ENCODE measurements at places on chromosomes 5 and 9. TPM values are rescaled to one million over a fixed set of nuclear protein-coding genes. Genes with fewer than 3 reads are reported as not detected.

GRCh38 chr9:22105005-22105722 is 96.1 kb upstream of the CDKN2B start:
- no peak for DNase-seq

DNA sequence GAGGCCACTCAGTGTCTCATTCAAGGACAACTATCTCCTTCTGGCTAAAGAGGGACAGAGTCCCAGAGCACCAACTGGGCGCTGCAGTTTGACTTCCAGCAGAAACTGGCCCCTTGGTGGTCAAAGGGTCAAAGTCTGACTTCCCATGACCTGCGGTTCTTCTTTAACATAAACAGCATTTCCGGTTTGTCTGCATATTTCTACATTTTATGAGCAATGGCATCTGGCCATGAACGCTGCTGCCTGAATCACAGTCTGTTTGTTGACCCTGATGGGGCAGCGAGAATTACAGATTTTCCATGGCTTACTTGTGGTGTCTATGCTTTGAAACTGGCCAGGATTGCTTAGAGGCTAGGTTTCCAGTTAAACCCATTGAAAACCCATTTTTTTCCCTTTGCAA is 1.3 kb downstream of the TNFSF15 start:
- no peak for DNase-seq

DNA sequence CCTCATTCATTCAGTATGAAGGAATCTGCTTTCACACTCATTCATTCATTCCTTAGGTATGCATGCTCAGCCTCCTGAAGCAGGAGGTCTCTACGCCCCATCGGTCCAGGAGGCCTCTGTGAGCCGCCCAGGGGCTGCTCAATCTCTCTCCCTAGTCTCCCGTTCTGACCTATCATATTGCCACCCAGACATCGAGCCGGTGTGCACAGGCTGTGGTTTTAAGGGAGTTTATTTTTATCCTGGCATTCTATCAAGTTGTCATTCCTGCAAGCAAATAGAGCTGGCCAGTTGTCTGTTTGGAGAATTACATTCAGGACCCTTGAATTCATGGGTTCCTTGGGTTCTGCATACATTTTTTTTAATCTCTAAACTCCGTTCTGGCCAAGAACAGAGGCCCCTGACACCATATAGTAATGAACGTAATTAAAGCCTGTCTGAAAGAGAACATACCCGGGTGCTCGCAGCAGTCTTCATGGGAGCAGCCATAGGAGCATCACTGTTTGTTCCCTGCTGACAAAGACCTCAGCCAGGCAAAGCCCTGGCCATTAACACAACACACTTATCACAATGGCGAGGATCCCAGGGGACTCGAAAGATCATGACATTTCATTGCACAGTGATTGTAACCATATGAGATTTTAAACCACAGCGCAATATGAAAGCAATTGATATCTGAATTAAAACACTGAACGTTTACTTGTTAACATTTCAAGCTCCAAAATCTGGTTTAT is 80.9 kb downstream of the ADAMTS16 start:
- DNase-seq, result no peak

The LMBRD2 gene
- total RNA-seq, result 13.7 TPM

The SARDH gene
- 3.2 TPM for total RNA-seq

- DNase-seq, result peak; percentile 60
These were observed 5.5 kb upstream of the AQP3 start for GRCh38 chr9:33452828-33453271.

GRCh38 chr5:1501372-1502045 is 22.3 kb downstream of the LPCAT1 start:
- no peak for DNase-seq

The SPACA9 gene
- 6.2 TPM for total RNA-seq

The WDR31 gene
- total RNA-seq, result 10.1 TPM

- no peak for DNase-seq
These were observed 88.8 kb downstream of the NR3C1 start for GRCh38 chr5:143314659-143315058.

The ERCC8 gene
- 8.0 TPM for total RNA-seq

The IFNA13 gene
- total RNA-seq, result not detected

DNA sequence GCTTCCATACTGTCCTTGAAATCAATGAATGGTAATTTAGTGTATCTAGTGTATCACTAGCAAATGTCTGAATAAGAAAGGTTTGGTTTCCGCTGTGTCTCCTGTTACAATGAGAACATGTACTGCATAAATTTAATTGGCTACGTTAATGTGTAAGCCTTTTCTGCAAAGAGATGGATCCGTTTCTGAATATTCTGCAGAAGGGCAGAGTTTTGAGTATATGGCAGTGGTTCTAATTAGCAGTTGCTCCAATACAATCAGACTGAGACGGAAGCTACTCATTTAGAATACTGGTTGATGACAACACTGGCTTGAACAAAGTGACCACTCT is 555 bp upstream of the PCDHGC4 start:
- no peak for DNase-seq

GRCh38 chr9:100170085-100170484 is 71.0 kb downstream of the INVS start:
- no peak for DNase-seq

DNA sequence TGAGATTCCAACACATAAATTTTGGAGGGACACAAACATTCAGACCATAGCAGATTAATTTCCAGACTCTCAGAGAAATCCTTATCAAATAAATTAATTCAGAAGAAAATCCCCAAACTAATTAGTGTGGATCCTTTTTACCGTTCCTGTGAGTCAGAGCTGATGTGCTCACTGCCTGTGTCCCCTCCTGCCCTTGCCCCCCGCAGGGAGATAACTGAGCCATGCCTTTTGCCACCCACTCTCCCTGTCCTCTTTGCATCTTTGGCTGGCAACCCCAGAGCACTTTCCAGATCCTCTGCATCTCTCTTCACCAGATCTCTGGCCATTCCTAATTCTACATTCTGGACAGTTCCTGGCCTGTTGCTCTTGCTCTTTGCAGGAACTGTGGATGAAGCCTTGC is 135.4 kb upstream of the MAP1B start:
- DNase-seq, result no peak

The GLDC gene
- total RNA-seq, result 0.26 TPM

The SHOC1 gene
- not detected for total RNA-seq

The CXCL14 gene
- not detected for total RNA-seq

DNA sequence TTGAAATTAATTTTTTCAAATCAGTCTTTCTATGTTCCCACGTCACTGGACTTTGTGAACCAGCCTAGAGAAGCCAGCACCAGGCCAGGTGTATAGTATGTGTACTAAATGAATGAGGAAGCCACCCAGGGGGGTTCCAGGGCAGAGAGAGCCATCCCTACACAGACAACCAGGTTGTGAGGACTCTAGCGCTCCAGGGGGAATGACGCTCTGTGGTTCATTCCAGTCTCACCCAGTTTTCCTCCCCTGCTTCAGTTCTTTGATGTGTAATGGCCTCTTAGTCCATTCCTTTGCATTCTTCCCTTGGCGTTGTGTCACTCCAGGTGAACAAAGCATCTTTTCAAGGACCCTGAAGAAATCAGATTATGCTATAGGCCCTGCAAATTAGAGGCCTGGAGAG is 330.6 kb downstream of the NSG2 start:
- no peak for DNase-seq

GRCh38 chr5:61449804-61450492 is 117.9 kb downstream of the ZSWIM6 start:
- no peak for DNase-seq

DNA sequence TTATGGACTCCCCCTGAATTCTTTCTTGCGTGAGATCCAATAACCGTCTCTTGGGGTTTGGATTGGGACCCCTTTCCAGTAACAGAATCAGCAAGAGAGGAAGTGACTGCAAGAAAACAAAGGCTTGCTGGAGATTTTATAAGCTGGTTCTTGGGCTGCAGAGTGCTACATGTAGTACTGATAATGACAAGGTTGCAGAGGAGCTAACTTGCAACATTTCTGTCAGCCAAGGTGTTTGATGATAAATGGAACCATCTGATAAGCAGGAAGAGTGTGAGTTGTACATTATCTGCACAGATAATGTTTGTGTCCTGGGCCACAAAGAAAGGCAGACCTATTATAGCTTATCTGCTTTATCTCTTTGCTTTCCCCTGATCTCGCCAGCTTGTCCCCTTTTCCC is 37.1 kb downstream of the DNAJB5 start:
- no peak for DNase-seq

- DNase-seq, result no peak
These were observed 60.5 kb downstream of the CDC42SE2 start for GRCh38 chr5:131324303-131324702.

DNA sequence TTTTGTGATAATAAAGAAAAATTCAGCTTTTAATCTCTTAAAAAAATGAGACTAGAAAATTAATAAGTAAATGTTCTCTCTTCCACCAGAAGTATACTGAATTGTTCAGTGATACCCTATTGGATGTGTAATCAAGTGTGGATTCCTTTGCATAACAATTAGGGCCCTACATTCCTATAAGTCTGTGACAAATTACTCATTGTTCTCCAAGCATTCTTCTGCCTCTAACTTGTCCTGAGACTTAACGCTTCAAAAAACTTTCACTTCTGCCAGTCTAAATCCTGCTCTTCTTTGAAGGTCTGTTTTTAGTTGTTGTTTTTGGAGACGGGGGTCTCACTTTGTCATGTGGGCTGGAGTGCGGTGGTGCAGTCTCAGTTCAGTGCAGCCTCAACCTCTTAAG is 9.2 kb upstream of the DDX46 start:
- no peak for DNase-seq

- DNase-seq, result no peak
These were observed 41.2 kb downstream of the NADK2 start for GRCh38 chr5:36200513-36200912.

GRCh38 chr9:117542021-117542420 is 127.2 kb upstream of the ASTN2 start:
- no peak for DNase-seq

The OLFML2A gene
- total RNA-seq, result 28.7 TPM

DNA sequence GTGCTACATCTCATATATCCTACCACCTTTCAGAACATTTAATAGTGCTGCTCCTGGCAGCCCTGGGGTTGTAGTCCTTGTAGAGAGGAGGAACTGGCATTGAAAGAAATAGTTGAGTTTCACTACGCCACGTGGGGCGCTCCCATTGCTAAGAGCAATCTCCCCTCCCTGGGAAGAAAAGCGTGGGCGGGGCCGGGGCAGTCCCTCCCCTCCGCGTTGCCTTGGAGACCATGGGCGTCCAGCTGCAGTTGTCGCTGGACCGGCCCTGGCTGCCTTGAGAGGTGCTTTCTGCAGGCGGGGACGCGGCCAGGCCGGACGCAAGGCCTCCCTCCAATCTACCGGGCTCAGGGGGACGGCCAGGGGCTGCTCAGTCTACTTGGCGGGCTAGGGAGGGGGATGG is 368 bp upstream of the CCDC180 start:
- DNase-seq, result peak; percentile 86

- DNase-seq, result no peak
These were observed 509.1 kb downstream of the RASEF start for GRCh38 chr9:82553654-82554366.

The FAM200C gene
- total RNA-seq, result 3.3 TPM

The MEIKIN gene
- total RNA-seq, result not detected

DNA sequence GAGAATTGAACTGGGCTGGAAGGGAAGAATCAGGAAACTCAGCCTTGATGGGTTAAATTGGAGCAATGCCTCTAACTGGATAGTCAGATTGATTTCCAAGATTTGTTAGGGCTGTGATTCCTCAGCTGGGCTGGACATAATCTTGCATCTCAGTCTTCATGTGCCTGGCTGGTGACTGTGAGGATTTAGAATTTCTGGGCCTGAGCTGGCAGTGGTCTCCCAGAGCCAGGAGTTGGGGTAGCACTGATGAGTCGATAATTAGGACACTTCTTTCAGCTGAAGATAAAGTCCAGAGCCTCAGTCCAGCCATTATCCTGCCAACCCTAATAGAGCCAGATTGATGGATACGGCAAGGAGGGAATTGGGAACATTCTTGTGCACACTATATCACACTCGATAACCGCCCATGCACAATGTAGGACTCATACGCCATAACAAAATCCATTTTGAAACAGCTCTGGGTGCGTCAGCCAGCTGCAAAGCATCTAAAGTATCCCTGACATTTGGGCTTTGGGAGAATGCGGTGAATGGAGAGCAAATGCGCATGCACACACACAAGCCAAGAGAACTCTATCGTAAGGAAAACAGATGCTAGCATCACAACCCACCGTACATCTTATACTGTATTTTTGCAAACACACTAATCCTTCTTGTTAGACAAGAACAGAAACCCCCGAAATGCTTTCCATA is 405.1 kb upstream of the KLF4 start:
- DNase-seq, result no peak

DNA sequence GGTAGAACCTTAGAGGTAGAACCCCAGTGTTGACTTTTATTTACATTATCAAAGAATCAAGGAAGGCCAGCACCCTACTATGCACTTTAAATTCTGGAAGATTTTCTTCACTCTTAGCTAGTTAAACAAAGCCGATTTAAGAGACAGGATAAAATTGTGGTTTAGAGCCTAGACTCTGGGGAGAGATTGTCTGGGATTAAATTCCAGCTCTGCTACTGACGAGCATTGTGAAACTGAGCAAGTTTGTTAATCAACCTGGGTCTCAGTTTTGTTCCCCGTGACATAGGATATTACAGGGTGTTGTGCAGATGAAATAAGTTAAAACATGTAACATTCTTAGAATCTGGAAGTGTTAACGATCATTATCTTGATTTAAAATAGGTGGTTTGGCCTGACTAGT is 83.5 kb downstream of the FEM1C start:
- no peak for DNase-seq

- DNase-seq, result no peak
These were observed 177.1 kb downstream of the NFIB start for GRCh38 chr9:14136646-14137370.

- DNase-seq, result no peak
These were observed 148.0 kb upstream of the ADRA1B start for GRCh38 chr5:159768243-159768642.

GRCh38 chr9:129875687-129876395 is 40.6 kb downstream of the USP20 start:
- DNase-seq, result no peak

GRCh38 chr9:134366223-134367031 is 40.2 kb downstream of the RXRA start:
- peak; percentile 96 for DNase-seq

GRCh38 chr9:90727488-90727887 is 74.1 kb upstream of the SYK start:
- no peak for DNase-seq

The SYK gene
- total RNA-seq, result 8.1 TPM

DNA sequence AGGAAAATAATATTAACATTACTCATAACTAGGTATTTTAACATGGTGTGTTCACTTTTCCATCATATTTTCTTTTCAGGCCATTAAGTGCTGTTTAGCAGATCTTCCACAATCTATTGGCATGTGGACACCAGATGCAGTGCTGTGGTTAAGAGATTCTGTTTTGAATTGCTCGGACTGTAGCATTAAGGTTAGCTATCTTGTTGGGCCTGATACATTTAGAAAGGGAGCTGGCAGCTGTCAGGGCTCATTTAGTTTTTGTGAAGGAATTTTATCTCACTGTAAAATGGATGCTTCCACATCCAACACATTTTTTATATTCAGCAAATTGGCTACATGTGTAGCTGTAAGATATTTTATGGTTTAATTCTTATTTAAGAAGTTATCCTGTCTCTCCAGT is 20.7 kb upstream of the TMOD1 start:
- no peak for DNase-seq

GRCh38 chr9:125145425-125145824 is 2.1 kb upstream of the SCAI start:
- DNase-seq, result no peak

The NCS1 gene
- 18.1 TPM for total RNA-seq

The SLC6A18 gene
- not detected for total RNA-seq

The ANKRD55 gene
- total RNA-seq, result not detected

Data from right cardiac atrium (tissue), 5 donors.